ENCODE measurements at places on chromosomes 2 and 18. TPM values are rescaled to one million over a fixed set of nuclear protein-coding genes. Genes with fewer than 3 reads are reported as not detected.

DNA sequence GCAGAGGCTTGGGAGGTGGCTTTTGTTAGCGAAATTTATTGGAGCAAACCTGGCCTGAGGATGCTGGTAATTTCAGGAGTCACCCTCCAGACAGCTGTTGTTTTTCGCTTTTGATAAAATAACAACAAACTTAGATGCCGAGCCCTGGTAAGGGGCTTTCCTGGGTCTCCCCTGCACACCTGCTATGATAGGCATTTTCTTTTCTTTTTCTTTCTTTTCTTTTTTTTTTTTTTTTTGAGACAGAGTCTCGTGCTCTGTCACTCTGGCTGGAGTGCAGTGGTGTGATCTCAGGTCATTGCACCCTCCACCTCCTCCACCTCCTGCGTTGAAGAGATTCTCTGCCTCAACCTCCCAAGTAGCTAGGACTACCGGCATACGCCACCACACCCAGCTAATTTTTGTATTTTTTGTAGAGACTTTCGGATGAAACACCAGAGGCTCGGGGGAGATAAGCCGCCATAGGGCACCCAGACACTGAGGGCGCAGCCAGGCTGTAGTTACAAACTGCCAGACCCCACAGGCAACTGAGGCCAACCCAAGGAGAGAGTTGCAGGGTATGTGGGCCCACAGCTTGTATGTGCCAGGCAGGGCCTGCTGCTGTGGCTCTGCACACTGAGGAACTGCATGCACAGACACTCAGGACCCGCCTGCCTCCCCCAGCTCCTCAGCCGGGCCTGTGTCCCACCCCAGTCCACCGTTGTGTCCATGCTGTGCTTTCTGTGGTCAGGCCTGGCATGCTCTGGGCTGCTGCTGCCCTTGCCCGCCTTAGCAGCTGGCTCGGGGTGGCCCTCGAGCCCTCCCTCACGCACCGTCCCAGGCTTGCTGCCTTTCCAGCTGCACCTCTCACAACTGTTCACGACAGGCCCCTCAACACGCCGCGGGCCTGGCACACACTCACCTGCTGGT is 3.9 kb downstream of the GYPC start:
- no peak for DNase-seq

DNA sequence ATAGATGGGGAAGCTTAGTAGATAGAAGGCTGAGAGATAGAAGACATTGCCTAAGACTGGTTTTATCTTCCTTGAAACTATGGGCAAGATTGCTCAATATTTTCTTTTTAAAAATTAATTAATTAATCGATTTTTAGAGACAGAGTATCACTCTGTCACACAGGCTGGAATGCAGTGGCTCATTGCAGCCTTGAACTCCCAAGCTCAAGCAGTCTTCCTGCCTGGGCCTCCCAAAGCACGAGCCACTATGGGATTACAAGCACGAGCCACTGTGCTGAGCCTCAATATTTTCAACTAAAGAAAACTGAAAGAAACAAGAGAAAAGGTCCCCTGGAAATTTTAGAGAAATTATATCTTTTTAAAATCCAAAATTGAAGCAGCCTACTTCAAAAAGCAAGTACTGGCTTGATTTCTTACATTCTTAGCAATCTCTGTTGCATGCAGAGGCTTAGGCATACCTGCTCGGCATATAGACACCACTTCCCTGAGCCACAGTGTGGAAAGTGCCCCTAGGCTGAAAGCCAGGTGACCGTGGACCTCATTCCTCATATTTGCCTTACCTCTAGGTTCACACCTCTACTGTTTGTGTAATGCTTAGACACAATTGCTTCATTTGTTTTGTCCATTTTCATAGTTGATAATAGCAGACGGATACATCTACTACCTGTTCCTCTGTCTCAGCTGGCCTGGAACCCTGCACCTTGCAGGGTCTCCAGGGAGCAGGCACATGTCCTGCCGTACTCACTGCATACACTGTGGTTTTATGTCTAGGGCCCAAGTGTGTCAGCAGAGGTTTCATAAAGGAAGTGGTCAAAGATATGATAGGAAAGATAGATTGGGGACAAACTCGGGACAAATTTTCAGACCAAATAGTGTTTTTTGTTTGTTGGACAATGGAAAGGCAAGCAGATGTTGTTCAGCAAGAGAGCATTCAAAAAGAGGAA is 166.5 kb upstream of the ALPP start:
- peak; percentile 14 for DNase-seq

GRCh38 chr18:76654577-76654976 is 159.5 kb upstream of the ZNF516 start:
- DNase-seq: no peak

- DNase-seq: no peak
Observed at GRCh38 chr2:177711483-177712265, 319.1 kb downstream of the AGPS start.

DNA sequence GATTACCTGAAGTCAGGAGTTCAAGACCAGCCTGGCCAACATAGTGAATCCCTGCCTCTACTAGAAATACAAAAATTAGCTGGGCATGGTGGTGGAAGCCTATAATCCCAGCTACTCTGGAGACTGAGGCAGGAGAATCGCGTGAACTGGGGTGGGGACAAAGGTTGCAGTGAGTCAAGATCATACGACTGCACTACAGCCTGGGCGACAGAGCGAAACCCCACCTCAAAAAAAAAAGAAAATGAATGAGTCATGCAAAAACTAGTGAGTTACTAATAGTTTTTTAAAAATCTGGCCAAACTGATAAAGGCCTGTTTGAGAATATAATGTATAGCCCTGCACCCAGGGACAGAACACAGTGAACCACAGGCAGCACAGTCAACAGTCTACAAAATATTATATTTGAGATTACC is 17.5 kb downstream of the AFG3L2 start:
- DNase-seq: peak; percentile 15

- no peak for DNase-seq
Observed at GRCh38 chr2:66252109-66252508, 182.8 kb upstream of the MEIS1 start.

DNA sequence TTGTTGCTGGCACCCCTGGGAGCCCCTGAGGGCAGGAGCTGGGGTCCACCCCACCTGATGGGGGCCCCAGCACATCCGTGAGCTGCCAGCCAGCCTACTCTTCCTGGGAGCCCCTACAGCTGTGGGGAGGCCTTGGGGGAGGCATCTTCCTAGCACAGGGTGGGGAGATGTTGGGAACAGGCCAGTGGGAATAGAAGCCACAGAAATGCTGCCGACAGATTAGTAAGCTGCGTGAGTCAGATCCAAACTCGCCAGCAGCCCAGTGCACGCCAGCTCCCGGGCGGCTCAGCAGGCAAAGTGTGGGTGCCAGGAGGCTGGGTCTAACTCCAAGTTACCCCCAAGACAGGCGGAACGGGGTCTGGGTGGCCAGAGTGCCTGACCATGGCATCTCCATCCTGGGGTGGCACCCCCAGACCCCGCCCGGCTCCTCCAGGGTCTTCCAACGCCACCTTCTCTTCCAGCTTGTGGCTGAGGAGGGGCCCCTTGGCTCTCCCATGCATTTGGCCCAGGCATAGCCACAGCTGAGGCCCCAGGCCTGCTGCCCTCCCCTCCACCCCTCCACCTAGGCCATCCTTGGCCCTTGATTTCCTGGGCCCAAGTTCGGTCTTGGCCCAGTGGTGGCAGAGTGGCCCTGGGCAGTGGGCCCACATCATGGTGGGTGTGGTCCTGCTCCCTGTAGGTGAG is 15.3 kb downstream of the CROCC2 start:
- DNase-seq: peak; percentile 80

- no peak for DNase-seq
Observed at GRCh38 chr2:186496401-186496800, 10.3 kb downstream of the ZC3H15 start.

DNA sequence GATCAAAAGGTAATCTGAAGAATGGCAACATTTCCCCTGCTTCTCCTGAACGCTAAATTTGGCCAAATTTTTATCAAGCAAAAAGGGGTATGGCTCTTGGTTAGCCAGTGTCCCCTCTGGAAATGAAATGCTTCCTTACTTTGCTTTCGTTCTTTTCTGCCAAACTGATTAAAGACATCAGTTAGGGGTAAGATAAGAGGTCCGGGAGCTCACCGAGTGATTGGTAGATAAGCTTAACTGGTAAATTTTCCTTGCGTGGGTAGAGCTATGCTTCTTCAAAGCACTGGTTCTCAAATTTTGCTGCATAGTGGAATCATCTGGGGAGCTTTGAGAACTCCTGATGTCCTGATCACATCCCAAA is 62.7 kb upstream of the MAPRE2 start:
- no peak for DNase-seq

DNA sequence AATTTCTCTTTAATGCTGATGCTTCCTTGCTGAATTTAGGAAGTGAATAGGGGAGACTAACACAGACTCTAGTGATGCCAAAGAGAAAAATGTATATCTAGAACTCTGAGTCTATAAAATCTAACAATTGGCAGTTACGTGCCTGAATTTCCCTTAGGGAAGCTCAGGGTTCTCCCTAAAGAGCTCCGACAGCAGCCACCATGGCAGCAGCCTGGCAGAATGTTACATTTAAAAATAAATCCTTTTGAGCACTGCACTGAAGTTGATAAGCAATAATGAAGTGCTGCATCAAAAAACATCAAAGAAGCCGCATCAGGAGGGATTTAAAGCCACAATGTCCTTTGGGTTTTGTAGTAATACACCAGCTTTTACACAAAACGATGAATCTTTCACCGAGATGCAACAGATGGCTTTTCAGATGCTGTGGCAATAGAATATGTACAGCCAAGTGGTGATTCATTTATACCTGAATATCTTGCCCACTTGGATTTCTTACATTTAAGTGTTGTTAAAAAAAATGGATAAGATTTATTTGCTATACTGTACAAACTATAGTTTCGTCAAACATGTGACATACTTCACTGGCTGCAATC is 291.2 kb upstream of the SESTD1 start:
- no peak for DNase-seq

DNA sequence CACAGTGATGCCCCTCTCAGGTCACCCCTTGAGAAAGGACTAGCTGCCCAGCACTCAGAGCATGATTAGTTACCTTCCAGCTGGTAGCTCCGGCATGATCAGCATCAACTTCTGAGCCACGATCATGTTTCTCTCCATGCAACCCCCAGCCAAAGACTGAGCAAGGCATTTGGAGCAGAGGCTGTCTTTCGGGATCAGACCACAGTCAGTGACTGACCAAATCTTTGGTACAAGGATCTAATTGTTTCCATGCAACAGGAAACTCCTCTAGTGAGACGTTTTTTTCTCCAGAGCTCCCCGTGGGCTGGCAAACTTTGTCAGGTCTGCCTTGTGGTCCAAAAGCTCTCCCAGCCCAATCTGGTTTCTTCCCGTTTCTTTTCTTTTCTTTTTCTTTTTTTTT is 244.3 kb downstream of the METTL4 start:
- no peak for DNase-seq

DNA sequence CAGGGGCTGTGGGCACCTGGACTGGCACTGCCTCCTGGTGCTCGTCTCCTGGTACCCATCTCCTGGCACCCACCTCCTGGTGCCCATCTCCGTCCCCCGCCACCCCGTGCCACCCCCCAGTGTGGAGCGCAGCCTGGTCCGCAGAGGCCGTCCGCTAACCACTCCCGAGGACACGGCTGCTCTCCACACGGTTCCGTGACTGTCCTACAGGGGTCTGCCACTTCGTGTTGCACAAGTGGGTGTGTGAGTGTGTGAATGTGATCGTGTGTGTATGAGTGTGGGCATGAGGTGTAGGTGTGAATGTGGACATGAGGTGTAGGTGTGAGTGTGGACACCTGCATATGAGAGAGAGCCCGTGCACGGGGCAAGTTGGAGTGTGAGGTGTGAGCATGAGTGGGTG is 119.4 kb upstream of the HS6ST1 start:
- no peak for DNase-seq

- DNase-seq: peak; percentile 69
Observed at GRCh38 chr2:56008661-56009431, 85.3 kb upstream of the EFEMP1 start.

DNA sequence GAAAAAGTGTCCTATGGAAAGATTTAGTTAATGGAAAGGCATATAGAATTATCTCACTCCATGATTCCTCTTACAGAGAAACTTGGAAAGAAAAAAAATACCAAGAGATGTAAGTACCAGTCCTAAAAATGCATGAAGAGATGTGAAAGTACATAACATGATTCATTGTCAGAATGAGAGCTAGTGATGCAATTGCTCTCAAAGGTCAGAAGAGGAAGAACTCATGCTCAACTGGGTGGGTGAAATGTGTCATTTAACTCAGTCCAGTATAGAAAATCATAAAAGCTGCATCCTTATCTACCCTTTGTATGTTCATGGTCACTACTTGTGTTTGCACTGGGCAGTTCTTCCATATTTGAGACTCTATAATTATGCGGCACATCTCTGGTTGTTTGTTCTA is 300.0 kb upstream of the PIK3C3 start:
- no peak for DNase-seq

DNA sequence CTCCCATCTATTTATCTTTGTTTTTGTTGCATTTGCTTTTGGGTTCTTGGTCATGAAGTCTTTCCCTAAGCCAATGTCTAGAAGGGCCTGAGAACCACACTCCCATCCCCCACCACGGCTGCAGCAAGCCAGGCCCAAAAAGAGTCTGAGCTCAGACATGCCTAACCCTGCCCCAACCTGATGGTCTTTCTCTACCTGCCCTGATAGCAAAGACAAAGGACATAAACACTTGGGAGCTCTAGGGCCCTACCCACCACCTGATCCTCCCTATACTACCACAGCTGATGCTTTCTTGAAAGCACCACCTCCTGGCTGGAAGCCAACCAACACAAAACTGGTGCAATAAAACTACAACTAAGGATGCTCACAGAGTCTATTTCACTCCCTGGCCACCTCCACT is 233.4 kb downstream of the WDR7 start:
- DNase-seq: peak; percentile 32

- no peak for DNase-seq
Observed at GRCh38 chr2:113176696-113177355, 3.1 kb downstream of the PSD4 start.

- peak; percentile 38 for DNase-seq
Observed at GRCh38 chr2:215635071-215635787, 199.4 kb upstream of the FN1 start.

DNA sequence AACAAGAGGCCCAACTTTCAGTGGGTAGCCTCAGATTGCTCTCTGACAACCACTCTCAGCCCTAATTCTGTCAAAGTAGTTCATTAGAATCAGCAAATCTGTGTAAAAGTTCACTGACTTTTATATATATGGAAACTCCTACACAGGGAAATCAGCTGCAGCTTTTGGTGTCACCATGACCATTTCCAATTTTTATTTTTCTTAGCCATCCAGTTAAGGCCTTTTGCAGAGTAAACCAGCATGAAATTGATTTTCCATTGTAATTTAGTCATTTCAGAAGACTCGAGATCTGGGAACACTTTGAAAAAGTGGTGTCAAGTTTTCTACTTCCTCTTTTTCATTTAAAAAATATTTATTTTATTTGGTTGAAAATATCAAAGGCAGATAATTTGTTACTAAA is 263.2 kb downstream of the TMEM182 start:
- DNase-seq: no peak

Gene SLC19A3
- polyA plus RNA-seq: 0.08 TPM

Gene UBE2E3
- 97.5 TPM for polyA plus RNA-seq

Gene COMMD1
- 34.0 TPM for polyA plus RNA-seq

Gene UGT1A10
- not detected for polyA plus RNA-seq

Gene ZNF804A
- not detected for polyA plus RNA-seq

Gene RBM43
- polyA plus RNA-seq: 1.8 TPM

Gene ALK
- not detected for polyA plus RNA-seq

Gene MOCOS
- polyA plus RNA-seq: 5.8 TPM

Gene METTL21A
- 11.0 TPM for polyA plus RNA-seq

Gene MTX2
- 36.2 TPM for polyA plus RNA-seq

Gene METTL4
- 6.1 TPM for polyA plus RNA-seq

Gene SCN7A
- not detected for polyA plus RNA-seq
